ENCODE measurements at places on chromosomes 5 and 9. TPM values are rescaled to one million over a fixed set of nuclear protein-coding genes. Genes with fewer than 3 reads are reported as not detected.

DNA sequence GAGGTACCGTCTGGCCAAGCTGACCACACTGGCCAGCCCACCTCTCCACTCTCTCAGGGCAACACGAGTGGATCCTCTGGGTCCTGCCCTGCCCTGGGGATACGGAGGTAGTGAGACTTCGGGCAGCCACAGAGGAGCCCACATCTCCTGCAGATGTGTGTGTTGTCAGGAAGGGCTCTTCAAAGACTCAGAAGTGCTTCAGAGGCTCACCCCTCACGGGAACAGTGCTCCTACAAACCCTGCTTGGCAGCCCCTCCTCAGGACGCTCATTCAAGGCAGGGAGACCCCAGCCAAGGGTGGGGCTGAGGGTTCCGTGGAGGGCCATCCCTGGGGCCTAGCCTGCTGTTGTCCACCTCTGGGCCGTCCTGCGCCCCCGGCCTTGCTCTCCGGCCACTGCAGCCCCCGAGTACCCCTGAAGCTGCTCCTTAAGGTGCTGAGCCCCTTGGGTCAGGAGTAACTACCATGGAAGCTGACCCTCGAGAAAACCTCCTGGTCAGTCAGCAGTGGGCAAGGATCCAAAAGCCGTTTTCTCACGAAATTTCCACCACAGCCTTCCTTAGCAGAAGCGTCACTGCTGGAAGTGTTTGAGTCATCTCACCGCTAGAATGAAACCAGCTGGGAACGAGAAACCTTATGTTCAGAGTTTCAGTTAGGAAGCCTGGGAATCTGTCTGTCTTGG lies 23.2 kb upstream of the LRRC14B start:
- no peaks in the 10 kb centered on the region for H3K36me3 ChIP-seq
- H3K27ac ChIP-seq = no peak overlapping the region
- no peak overlapping the region for H3K4me3 ChIP-seq

The C5orf58 gene
- total RNA-seq = not detected

GRCh38 chr9:84393266-84393950 lies 52.9 kb upstream of the SLC28A3 start:
- no peaks in the 10 kb centered on the region for H3K4me1 ChIP-seq
- no peak overlapping the region for H3K27ac ChIP-seq
- no peaks in the 10 kb centered on the region for H3K27me3 ChIP-seq
- no peak for DNase-seq
- no peaks in the 10 kb centered on the region for H3K36me3 ChIP-seq

The ACTBL2 gene
- total RNA-seq = not detected

DNA sequence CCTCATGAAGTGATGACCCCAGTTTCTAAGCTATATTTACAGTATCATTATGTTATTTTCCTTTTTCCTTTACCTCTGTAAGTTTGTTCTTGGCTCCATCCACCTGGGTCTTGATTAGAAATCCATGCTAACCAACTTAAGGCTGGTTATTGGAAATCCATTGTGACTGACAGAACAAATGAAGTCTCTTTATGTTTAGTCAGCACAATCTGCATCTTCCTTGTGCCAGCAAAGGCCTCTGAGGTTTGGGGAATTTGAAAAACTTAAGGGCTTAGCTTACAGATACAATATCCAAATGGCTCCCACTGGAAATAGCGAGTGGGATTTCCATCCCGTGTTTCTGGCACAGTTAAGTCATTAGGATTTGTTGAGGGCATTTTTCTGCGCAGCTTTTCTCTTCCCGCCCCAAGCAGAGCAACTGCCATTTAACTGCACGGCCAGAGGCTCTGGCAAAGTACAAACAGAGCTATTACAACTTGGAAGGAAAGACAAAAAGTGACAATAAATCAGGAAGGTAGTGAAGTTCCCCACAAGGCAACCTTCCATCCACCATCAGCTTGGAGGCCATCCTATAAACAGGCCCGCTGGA lies 64.2 kb downstream of the DCP2 start:
- no peaks in the 10 kb centered on the region for H3K36me3 ChIP-seq
- DNase-seq = no peak
- no peaks in the 10 kb centered on the region for H3K27me3 ChIP-seq
- H3K4me1 ChIP-seq = no peaks in the 10 kb centered on the region

DNA sequence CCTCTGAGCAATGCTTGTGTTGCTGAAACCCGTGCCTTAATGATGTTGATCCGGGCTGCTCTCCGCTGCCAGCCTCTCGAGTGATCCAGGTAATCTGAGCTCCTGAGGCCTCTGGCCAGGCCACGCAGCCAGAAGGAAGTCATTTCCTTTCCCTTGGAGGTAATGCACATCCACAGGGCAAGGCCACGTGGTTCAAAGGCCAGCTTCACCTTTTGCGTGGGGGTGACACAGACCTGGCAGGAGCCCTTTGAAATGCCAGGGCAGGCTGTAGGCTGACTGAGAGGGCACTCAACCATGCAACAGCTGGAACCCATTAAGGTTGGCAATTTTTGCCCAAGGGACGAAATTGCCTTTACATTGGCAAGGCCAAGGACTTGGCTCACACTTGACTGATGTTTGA lies 80.4 kb downstream of the LIX1 start:
- no peaks in the 10 kb centered on the region for H3K4me1 ChIP-seq
- DNase-seq = no peak
- H3K36me3 ChIP-seq = no peaks in the 10 kb centered on the region
- no peaks in the 10 kb centered on the region for H3K27me3 ChIP-seq
- no peak overlapping the region for H3K4me3 ChIP-seq

GRCh38 chr9:31759703-31760102 lies 624.7 kb upstream of the ACO1 start:
- H3K27me3 ChIP-seq = no peaks in the 10 kb centered on the region
- no peaks in the 10 kb centered on the region for H3K36me3 ChIP-seq
- no peak overlapping the region for H3K4me3 ChIP-seq
- no peaks in the 10 kb centered on the region for H3K4me1 ChIP-seq

The TRAF1 gene
- total RNA-seq = 115 TPM

The GRXCR2 gene
- total RNA-seq = not detected

DNA sequence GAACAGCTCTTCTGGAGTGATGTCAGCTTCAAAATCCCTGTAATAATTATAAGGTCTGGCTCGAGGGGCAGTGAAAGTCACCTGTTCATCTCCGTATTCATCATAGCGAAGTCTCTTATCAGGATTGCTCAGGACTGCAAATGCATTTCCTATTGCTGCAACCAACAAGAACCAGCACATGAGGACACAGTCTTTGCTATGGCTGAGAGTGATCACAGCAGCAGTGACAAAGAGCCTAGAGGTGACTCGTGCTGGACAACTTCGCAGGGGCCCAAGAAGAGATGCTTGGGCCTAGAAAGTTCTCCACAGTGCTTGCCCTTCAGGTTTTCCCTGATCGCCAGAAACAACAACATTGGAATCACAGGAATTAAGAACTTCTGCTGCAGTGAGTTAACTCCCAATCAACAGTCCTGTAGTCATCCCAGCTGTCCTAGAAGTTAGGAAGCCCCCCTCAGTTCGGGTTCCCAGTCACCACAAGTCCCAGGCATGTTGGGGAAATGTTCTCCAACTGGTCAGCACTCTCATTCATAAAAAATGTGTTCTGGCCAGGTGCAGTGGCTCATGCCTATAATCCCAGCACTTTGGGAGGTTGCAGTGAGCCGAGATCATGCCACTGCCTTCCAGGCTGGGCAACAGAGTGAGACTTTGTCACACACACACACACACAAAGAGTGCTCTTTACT lies 13.0 kb downstream of the DNAJC18 start:
- peaks cover 5% of the 10 kb centered on the region for H3K4me1 ChIP-seq
- no peak for DNase-seq
- no peak overlapping the region for H3K27ac ChIP-seq
- H3K4me3 ChIP-seq = no peak overlapping the region

DNA sequence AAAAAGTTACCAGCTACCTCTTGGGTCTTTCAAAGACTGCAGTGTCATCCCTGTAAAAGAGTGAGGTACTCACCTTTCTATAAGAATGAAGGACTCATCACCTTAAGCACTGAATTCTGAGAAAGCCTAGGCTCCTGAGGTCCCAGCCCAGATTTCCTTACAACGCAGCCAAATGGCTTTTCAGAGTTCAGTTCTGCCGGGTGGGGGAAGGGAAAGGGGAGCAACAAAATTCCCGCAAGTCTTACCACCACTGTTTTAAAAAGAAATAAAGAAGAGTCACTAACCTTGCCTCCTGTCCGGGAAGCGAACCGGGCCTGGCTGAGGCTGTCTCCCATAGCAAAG lies 373 bp downstream of the ADAMTS12 start:
- peaks cover 47% of the 10 kb centered on the region for H3K27me3 ChIP-seq
- no peak overlapping the region for H3K27ac ChIP-seq
- DNase-seq = no peak
- peaks cover 5% of the 10 kb centered on the region for H3K4me1 ChIP-seq

The MEIKIN gene
- total RNA-seq = not detected

- DNase-seq = no peak
- H3K27me3 ChIP-seq = no peaks in the 10 kb centered on the region
- H3K27ac ChIP-seq = no peak overlapping the region
- peaks cover 13% of the 10 kb centered on the region for H3K36me3 ChIP-seq
- peaks cover 7% of the 10 kb centered on the region for H3K4me1 ChIP-seq
Observed at GRCh38 chr5:67153292-67153691, 43.3 kb downstream of the CD180 start.

The SLCO4C1 gene
- 0.33 TPM for total RNA-seq

All from activated B cell treated with CpG ODN at 0.5 μM for 24 hours (primary cell).